ENCODE measurements at places on chromosomes 6 and 20. TPM values are rescaled to one million over a fixed set of nuclear protein-coding genes. Genes with fewer than 3 reads are reported as not detected.

The SLC35F1 gene
- total RNA-seq: not detected

The KIZ gene
- total RNA-seq: 15.6 TPM

The ERVFRD-1 gene
- not detected for total RNA-seq

The ZNF831 gene
- 35.5 TPM for total RNA-seq

The SLC22A7 gene
- not detected for total RNA-seq

The HAO1 gene
- total RNA-seq: not detected

GRCh38 chr20:50794181-50794845 is 548 bp upstream of the BCAS4 start:
- DNase-seq: no peak
- no peaks in the 10 kb centered on the region for H3K36me3 ChIP-seq
- H3K27me3 ChIP-seq: no peaks in the 10 kb centered on the region
- peaks cover 11% of the 10 kb centered on the region for H3K4me1 ChIP-seq
- peak overlapping the region; percentile 58 for H3K27ac ChIP-seq

- H3K4me1 ChIP-seq: no peaks in the 10 kb centered on the region
- H3K27me3 ChIP-seq: no peaks in the 10 kb centered on the region
- no peaks in the 10 kb centered on the region for H3K36me3 ChIP-seq
- H3K4me3 ChIP-seq: no peak overlapping the region
- no peak overlapping the region for H3K27ac ChIP-seq
Measured at GRCh38 chr6:141550471-141550870, 582.3 kb upstream of the GJE1 start.

DNA sequence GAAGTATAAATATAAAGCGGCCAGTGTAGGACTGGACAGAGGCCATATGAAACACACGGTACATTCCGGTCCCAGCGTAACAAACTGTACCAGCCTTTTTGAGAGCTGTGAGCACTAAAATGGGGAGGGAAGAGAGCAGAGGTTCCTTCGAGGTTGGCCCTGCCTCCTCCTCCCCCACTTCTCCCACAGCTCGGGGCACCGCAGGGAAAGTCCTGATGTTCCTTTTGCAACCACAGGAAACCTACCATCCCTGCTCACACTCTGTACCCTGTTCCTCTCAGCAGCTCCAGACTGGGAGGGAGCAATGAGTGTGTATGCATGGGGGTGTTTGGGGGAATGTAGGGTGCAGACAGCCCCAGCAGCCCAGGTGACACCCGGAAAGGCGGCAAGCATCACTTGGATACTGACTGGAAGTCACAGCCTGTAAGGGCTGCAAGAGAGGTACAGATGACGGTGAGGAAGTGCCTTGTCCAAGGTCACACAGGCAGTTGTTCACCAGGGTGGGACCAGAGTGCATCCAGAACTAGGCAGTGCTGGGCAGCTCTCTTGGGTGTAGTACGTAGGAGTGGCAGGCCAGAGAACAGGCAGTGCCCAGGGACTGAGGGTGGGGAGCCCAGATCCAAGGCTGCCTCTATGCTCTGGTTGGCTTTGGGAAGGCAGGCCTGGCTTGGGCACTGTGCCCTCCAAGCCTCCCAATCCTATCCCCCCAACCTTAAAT is 11.0 kb upstream of the ARMC12 start:
- no peak for DNase-seq
- H3K27ac ChIP-seq: peak overlapping the region; percentile 67
- no peaks in the 10 kb centered on the region for H3K36me3 ChIP-seq
- peak overlapping the region; percentile 25 for H3K4me3 ChIP-seq
- H3K27me3 ChIP-seq: no peaks in the 10 kb centered on the region

GRCh38 chr6:139778106-139778505 is 403.7 kb upstream of the CITED2 start:
- no peak overlapping the region for H3K27ac ChIP-seq
- H3K27me3 ChIP-seq: no peaks in the 10 kb centered on the region
- no peak overlapping the region for H3K4me3 ChIP-seq
- no peak for DNase-seq
- no peaks in the 10 kb centered on the region for H3K36me3 ChIP-seq
- no peaks in the 10 kb centered on the region for H3K4me1 ChIP-seq

DNA sequence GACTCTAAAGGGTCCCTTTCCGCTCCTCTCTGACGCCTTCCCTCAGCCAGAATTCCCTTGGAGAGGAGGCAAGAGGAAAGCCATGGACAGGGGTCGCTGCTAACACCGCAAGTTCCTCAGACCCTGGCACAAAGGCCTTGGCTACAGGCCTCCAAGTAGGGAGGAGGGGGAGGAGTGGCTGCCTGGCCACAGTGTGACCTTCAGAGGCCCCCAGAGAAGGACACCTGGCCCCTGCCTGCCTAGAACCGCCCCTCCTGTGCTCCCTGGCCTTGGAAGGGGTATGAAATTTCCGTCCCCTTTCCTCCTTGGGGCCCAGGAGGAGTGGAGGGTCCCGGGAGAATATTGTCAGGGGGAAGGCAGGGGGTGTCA is 2.7 kb downstream of the VEGFA start:
- no peak overlapping the region for H3K27ac ChIP-seq
- H3K4me3 ChIP-seq: no peak overlapping the region
- no peak for DNase-seq

- DNase-seq: no peak
- no peak overlapping the region for H3K4me3 ChIP-seq
- no peaks in the 10 kb centered on the region for H3K4me1 ChIP-seq
- H3K27ac ChIP-seq: no peak overlapping the region
Measured at GRCh38 chr6:43977404-43978111, 149.7 kb downstream of the MRPL14 start.

GRCh38 chr20:23366384-23366783 is 4.4 kb downstream of the GZF1 start:
- no peaks in the 10 kb centered on the region for H3K36me3 ChIP-seq
- H3K4me3 ChIP-seq: no peak overlapping the region
- H3K4me1 ChIP-seq: peaks cover 14% of the 10 kb centered on the region
- DNase-seq: no peak
- peak overlapping the region; percentile 19 for H3K27ac ChIP-seq

GRCh38 chr6:119037264-119037663 is 41.2 kb downstream of the FAM184A start:
- H3K4me3 ChIP-seq: no peak overlapping the region
- DNase-seq: no peak
- no peak overlapping the region for H3K27ac ChIP-seq
- no peaks in the 10 kb centered on the region for H3K4me1 ChIP-seq
- no peaks in the 10 kb centered on the region for H3K36me3 ChIP-seq
- H3K27me3 ChIP-seq: no peaks in the 10 kb centered on the region

- no peak for DNase-seq
- no peaks in the 10 kb centered on the region for H3K27me3 ChIP-seq
Measured at GRCh38 chr20:59322081-59322480, 21.7 kb downstream of the EDN3 start.

GRCh38 chr6:43229803-43230620 is 731 bp upstream of the DNPH1 start:
- DNase-seq: no peak
- H3K27ac ChIP-seq: peak overlapping the region; percentile 88
- H3K36me3 ChIP-seq: no peaks in the 10 kb centered on the region

All from naive thymus-derived CD4-positive, alpha-beta T cell (primary cell).